Aorta (tissue), 5 donors: ENCODE measurements at places on chromosomes 12 and 14. TPM values are rescaled to one million over a fixed set of nuclear protein-coding genes. Genes with fewer than 3 reads are reported as not detected.

DNA sequence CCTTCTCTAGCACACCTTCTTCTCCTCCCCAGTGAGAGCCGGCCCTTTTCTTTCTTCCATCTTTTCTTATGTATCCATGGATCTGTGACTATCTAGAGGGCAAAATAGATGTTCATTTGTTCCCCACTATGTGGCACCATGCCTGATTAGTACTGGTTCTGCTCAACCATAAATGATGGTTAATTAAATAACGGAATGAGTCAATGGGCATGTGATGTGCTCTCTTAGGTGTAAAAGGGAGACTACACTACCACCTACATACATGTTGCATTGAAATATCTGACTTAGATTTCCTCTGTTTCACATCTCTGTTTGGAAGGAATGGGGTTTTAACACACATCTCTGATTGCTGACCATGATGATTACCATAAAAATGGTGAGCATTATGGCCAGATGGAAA is 116.5 kb downstream of the BTG1 start:
- DNase-seq = no peak

DNA sequence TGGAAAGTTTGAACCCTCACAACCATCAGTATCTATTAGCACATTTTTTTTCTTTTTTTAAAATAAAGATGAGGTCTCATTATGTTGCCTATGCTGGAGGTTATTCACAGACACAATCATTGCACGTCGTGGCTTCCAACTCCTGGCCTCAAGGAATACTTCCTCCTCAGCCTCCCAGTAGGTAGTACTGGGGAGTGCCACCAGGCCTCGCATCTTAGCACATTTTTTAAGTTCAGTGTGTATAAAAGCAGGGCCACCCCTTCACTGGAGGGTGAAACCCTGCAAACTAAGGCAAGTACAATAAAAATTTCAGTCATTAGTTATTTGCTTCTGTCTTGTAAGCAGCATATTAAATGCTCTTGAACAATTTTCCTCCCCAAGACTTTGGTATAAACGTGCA is 114.2 kb upstream of the SINHCAF start:
- no peak for DNase-seq

DNA sequence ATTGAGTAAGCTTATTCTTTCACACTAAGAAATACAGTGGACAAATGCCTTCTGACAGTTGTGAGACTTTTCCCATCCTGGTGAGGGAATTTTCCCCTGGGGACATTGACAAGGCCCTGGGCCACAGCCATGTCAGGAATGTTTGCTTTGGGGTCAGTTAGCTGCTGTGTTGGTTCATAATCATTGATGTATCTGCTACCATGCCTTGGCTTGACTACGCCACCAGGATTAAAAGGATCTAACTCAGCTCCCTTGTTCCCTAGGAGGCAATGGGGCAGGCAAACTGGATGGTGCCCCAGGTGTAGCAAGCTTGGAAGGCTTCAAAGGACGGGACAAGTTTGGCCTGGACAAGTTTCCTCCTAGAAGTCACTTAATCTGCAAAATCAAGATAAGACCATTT is 3.1 kb upstream of the CCDC88C start:
- DNase-seq = no peak

NPFF gene
- not detected for total RNA-seq

FOXN4 gene
- not detected for total RNA-seq
